ENCODE measurements at places on chromosomes 7 and 10.

GRCh38 chr10:10985361-10985760 lies 32.3 kb upstream of the CELF2 start:
- no peak for DNase-seq

DNA sequence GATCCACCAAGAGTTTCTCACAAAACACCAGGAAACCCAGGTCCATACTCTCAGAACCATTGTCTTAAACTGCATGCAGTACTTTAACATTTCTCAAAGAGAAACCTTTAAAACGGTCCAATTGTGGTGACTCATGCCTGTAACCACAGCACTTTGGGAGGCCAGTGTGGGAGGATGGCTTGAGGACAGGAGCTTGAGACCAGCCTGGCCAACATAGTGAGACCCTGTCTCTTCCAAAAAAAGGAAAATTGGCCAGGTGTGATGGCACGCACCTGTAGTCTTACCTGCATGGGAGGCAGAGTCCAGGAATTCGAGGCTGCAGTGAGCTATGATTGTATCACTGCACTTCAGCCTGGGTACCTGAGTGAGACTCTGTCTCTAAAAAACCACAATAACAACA lies 97.5 kb upstream of the OIT3 start:
- DNase-seq: no peak

DNA sequence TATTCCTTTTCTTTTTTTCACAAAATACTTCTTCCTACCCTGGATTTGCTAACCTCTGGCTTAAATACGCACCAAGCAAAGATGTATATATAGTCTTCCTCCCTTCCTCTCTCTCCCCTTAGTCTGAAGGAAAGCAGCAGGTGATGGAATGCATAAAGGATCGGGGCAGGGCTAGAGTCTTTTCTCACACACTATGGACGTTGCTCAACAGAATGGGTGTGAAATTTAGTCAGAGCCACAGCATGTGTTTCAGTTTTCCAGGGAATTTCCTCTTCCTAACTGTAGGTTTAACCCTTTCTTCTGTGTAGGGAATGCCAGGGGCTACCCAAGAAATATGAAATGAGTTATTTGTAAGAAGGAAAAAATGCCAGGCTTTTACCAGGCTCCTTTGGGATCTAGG lies 71.4 kb upstream of the NFKB2 start:
- DNase-seq: no peak

DNA sequence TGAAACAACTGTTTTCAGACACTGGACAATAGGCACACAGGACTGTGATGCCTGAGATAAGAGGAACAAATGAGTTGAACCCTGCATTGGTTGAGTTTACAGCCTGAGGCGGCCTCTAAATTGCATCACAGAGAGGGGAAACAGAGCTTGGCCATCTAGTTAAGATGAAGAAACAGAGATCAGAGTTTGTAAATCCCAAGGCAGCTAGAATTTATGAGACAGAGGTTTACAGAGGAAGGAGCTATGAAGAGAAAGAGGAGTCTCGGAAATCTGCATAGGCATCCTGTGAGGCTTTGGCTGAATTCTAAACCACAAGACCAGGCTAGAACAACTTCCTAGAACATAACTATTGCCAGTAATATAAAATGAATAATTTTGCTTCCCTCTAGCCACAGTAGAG lies 41.0 kb upstream of the OIT3 start:
- DNase-seq: no peak

- DNase-seq: no peak
Measured at GRCh38 chr10:5196702-5197113, at the start of gene AKR1C4. Gene AKR1C4, plus strand, starts transcription at chr10:5196837. Its CDS starts 31 bp downstream, at chr10:5196868.

DNA sequence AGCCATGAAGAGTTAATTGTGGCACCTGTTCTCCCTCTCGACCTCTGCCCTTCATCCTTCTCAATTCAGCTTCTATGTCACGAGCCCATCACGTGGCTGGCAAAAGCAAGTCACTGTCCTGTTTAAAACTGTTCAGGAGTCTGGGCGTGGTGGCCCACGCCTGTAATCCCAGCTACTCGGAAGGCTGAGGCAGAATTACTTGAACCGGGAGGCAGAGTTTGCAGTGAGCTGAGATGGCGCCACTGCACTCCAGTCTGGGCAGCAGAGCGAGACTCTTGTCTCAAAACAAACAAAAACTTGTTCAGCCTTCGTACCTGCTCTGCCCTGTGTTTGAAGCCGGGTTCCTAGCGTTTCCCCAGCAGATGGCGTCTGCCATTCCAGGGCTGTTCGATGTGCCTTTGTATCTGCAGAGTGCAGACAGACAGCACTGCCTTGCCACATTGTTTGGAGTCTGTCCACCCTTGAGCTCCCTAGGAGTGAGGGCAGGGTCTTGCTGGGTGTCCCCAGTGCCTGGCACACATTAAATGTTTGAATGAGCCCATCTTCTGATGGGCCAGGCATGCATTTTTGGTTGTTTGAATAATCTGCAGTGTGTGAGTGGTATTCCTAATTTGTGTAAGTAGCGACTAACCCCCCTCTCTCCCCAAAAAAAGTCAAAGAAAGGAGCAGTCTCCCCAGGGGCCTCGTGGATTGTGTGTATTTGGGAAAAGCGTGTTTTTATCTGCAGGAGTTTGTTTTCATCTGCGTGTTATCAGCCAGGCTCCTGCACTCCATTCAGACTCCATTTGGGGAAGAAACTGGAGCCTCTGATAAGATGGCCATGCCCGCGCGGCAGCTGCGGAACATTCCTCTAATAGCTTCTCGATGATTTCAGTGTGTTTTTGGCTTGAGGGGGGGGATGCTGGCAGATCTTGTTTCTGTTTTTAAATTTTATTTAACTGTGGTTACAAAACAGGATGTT lies 61.2 kb downstream of the DNAJB6 start:
- DNase-seq: peak; percentile 74

GRCh38 chr7:45435131-45435530 lies 139.0 kb upstream of the ADCY1 start:
- no peak for DNase-seq

- no peak for DNase-seq
Measured at GRCh38 chr7:21429786-21430574, 2.1 kb downstream of the SP4 start.

All from Jurkat, Clone E6-1 (cell line).